Progenitor cell of endocrine pancreas (in vitro differentiated cells): ENCODE measurements at places on chromosomes 12 and 14. TPM values are rescaled to one million over a fixed set of nuclear protein-coding genes. Genes with fewer than 3 reads are reported as not detected.
A peak's percentile ranks its signal among the peaks of the same experiment; 100 is the strongest.

PROX2 gene
- not detected in 2 replicates for total RNA-seq

GRCh38 chr14:96206461-96206860 lies 1.8 kb downstream of the BDKRB2 start:
- no peak for DNase-seq

GLIPR1L1 gene
- total RNA-seq: not detected in 2 replicates

VWF gene
- total RNA-seq: 0.10 and 0.22 TPM in 2 replicates

PA2G4 gene
- total RNA-seq: 103 and 106 TPM in 2 replicates

- DNase-seq: no peak
Measured at GRCh38 chr12:64566831-64567517, 43.3 kb upstream of the RASSF3 start.

DNA sequence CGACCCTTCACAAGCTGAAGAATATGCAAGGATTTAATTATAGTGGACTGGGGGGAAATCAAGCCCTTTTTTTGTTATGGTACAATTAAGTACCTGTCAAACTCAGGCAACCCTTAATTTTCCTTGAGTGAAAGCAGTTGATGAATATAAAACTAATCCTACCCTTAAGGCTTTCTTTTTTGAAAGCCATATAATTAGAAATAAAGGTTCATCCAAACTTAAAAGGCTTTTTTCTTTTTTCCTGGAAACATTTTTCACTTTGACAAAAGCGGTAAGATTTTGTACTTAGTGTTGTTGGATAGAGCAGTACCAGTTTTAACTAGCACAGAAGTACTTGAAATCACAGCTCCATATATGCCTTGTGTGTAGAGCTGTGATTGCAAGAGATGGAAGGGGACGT lies 91.9 kb upstream of the MANSC4 start:
- no peak for DNase-seq

KRT80 gene
- total RNA-seq: 0.07 and 0.20 TPM in 2 replicates

ZNF891 gene
- total RNA-seq: 5.9 and 6.8 TPM in 2 replicates

GRCh38 chr12:40917561-40917960 lies 225.3 kb downstream of the CNTN1 start:
- DNase-seq: no peak

- DNase-seq: no peak
Measured at GRCh38 chr14:50064993-50065392, 51.4 kb downstream of the VCPKMT start.

GRCh38 chr14:104666981-104667380 lies 22.4 kb upstream of the INF2 start:
- DNase-seq: no peak

OR6C74 gene
- not detected in 2 replicates for total RNA-seq

DNA sequence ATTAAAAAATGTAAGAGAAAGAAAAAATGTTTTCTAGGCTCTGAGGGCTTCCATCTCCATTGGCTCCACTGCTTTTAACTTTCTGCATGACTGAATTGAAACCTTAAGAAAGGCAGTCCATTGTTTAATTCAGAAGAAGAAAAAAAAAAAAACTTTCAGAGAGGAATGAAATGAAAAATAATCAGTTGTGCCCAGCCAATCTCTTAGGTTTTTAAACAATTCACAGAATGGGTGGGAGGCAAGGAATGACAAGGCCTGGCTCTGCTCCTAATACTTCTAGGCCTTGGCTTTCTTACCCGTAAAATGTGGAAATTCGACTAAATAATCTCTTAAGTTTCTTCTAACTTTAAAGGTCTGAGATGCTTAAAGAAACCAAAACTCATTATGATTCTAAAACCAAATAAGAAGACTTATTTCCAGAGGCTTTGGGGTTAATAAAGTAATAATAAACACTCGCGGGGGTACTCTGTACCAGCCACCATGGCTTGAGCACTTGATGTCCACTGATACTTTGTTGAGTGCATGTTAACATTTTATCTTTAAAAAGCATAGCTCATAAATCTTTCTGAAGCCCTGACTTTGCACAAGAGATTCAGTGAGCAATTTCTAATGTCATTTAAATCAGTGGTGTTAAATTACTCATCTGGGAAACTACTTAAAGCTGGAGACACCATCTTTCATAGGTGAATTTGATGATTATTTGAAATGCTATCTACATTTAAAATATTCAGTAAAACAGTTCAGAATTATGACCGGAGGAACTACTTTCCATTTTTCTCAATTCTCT lies 49.6 kb downstream of the STON2 start:
- no peak for DNase-seq

GRCh38 chr12:68536885-68537485 lies 73.7 kb upstream of the RAP1B start:
- no peak for DNase-seq

- no peak for DNase-seq
Measured at GRCh38 chr12:24173067-24173466, 223.6 kb upstream of the SOX5 start.

DGKA gene
- total RNA-seq: 10.2 and 16.8 TPM in 2 replicates

CCDC85C gene
- total RNA-seq: 43.6 and 44.9 TPM in 2 replicates

DNA sequence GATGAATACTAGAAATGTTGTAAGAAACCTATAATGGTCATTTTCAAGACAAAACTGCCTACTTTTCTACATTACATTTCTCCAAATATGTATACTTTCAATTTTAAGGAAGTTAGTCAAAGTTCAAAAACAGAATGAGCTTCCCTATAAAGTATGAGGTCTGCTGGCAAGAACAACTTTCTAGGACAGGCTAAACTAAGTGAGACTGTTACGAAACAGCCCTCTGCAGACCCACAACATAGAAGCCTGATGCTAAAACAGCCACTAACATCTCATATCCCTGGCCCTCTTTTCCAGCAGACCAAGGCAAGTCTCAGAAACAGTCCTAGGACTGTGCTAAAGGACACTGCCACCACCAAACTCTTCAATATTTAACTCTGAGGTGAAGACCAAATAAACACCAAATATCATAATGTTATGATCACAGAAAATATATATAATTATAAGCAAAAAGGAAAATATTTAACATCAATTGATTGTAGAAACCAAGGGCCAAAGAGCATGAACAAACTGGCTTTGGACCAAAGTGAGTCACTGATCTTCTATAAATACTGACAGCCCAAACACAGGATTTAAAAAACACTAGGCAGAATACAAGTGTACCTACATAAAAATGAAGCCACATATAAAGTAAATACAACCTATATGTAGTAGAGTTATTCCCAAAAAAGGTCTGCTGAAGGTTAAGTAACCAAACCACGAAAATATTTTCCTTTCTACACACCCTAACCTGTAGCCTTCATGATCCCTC lies 27.7 kb downstream of the PPP4R3A start:
- no peak for DNase-seq

DNA sequence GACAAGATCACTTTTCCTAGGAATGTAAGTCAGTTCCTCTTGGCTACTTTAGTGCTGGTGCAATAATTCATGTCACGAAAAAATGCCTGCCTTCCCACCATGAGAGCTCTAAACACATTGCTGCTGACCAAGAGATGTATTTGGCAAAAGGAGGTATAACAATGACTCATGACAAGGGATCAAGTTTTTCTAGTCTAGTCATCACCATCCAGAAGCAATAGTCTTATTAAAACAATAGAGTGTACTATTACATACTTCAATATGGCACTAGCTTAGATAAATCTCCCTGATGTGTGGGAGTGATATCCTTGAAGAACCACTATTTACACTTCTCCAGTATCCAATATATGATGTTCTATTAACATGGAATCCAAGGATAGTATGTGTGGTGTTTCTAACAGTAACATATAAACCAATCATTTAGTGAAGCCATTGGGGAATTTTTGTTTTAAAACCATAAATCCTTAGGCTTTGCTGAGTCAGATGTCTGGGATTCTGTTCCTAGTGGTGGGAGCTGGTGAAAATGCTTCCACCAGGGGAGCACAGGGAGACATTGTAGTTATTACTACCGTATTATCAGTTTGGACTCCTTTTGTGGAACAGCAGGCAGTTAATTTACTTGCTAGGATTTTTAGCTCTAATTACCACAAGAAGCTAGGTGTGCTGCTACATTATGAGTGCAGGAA lies 1387.5 kb downstream of the LRFN5 start:
- DNase-seq: no peak

GRCh38 chr12:8676651-8677050 lies 14.0 kb upstream of the MFAP5 start:
- DNase-seq: no peak

DNA sequence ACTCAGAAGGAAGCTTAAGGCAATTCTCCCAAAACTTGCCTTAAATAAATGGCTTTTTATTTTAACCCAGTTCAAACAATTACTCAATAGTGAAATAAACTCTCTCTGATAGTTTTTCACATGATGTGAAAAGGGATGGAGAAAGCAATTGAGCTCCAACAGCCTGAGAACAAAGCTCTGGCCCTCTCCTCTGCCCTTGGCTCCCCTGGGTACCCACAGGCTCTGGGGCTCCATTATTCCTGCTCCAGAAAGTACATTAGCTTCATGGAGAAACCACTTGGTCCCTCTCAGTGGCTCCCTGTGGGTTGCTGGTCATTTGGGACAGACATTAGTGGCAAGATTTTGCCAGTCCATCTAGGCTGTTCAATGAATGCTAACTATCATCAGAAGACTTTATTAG lies 242.8 kb downstream of the ATP23 start:
- no peak for DNase-seq

UNC79 gene
- 2.6 TPM in 2 replicates for total RNA-seq

DNA sequence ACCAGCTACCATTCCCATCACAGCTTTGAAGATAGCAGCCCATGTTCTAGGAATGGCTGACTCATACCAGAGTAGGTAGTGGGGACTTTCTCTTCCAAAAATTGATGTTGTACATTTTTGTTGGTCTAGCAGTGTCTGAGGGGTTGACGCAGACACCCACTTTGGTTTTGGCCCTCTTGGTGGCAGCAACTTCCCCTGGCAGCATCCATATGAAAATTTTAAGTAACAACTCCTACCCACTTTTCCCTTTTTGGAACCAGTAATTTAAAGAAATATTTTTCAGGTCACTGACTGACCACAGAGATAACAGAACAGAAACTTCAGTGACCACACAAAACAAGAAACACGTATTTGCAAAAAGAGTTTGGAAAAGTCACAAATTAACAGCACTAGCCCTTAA lies 162.0 kb upstream of the TMCC3 start:
- DNase-seq: no peak

DNA sequence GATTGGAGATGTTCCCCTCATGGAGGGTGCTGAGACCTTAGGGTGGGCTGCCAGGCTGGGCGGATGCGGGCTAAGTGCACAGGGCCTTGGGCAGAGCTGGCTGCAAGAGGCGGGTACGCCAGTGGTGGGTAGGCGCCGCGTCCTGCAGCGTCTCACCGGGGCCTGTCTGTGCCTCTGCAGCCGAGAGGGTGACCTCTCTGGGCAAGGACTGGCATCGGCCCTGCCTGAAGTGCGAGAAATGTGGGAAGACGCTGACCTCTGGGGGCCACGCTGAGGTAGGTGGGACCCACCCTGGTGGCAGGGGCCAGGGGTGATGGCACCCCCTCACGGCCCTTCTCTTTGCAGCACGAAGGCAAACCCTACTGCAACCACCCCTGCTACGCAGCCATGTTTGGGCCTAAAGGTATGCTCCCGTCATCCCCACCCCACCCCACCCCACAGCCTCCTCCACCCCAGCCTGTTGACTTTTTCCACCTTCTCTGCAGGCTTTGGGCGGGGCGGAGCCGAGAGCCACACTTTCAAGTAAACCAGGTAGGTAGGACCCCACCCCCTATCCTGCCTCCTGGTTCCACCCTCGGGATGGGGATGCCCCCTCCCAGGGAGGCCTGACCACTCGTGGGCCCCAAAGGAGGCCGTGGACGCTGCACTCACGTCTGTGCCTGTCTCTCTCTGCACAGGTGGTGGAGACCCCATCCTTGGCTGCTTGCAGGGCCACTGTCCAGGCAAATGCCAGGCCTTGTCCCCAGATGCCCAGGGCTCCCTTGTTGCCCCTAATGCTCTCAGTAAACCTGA lies 1.5 kb downstream of the CRIP1 start:
- DNase-seq: no peak

DNA sequence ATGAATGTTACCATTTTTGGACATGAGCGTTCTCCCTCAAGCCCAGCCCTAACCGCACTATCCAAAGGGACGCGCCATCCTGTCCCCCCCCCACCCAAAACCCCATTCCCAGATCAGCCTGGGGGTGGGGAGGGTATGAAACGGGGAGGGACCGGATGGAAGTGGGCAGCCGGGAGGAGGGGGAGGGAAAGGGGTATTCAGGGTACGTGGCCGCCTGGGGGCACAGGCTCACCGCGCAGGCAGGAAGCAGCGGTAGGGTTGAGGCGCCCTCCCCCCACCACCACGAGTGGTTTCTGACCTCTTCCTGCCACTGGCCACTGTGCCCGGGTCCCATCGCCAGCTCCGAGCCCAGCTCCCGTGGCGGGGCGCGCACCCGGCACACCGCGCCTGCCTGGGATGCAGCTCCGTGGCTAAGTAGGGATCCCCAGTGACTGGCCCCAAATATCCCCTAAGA lies 1.4 kb downstream of the ACTN1 start:
- peak; percentile 23 for DNase-seq

GRCh38 chr12:128098730-128099129 lies 168.2 kb upstream of the TMEM132C start:
- no peak for DNase-seq

DNA sequence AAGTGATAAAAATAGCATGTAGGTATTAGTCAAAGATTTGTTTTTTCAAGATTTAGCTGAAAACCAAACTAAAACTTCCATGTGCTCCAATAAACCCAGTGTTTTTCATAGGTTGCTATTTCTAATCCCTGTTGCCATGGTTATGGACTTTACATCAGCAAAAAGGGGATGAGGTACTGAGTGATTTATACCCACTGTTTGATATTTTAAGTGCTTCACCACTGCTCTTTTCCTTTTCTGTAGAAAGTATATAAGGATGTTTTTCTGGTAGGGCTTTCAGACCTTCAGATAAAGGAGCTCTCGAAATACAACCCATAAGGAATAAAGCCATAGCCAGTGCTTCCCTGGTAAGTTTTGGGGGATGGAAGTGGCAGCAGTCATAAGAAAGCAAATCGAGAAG lies at the start of gene OTOGL:
Gene OTOGL, plus strand, starts transcription at position 279 of the 400 bp plus-strand sequence. CDS start 109,895 bp downstream, outside the sequence.
- DNase-seq: no peak

DNA sequence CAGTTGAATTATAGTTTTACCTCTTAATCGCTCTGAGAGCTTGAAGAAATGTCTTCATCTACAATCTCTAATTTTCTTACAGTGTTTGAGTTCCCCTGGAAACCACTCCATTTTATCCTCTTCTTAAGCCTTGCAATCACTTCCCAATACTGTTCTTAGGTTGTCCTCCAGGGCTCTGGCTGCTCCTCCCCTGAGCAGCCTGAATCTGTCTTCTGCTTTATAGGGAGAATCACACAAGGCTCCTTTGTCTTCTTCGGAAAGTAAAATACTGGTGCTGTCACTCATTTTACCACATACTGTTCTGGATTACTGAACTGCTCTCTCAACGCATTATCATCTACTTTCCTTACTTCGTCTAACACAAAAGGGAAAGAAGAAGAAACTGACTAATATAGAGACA lies 133.7 kb downstream of the MDGA2 start:
- no peak for DNase-seq

DNA sequence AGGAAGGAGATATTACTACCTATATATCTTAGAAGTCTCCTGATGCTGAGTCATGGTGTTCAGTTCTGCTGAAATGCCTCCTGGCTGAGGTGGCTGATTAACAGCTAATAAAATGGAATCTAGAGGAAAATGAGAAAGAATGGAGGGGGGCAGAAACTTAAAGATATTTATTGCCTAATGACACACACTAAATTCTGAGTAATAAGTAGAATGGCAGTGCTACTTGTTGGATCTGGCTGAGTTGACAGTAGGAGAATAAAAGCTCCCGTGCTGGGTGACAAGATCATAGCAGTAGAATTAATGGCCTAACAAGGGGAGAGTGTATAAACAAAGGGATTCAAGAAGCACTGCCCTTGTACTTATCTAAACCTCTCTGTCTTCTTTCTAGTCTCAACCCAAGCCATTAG lies 137.5 kb downstream of the CNTN1 start:
- DNase-seq: no peak

CARMIL3 gene
- total RNA-seq: 4.3 and 4.9 TPM in 2 replicates

GRCh38 chr14:42884100-42884499 lies 1277.4 kb downstream of the LRFN5 start:
- DNase-seq: no peak

SCNN1A gene
- total RNA-seq: 14.3 and 23.1 TPM in 2 replicates
